Gastroesophageal sphincter (tissue), 4 donors: ENCODE measurements at places on chromosomes 13 and 19. TPM values are rescaled to one million over a fixed set of nuclear protein-coding genes. Genes with fewer than 3 reads are reported as not detected.

DNA sequence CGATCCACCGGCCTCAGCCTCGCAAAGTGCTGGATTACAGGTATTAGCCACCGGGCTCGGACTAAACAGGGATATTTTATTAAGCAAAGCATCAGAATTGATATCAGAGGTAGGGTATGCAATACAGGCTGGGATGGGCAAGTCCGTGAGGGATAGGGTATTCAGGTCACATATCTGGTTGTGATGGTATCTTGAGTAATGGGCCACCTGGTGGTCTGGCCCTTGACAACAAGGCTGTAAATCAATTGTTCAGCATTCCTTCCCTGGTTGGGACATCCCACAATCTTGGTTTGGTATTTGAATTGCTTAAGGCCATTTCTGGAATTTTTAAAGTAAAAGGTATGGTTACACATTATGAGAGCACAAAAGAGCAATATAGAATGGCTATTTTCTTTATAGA lies 1588.0 kb downstream of the SLITRK1 start:
- no peak for ATAC-seq

Gene DAND5
- not detected for total RNA-seq

GRCh38 chr19:46803555-46803954 lies 15.2 kb upstream of the SLC1A5 start:
- ATAC-seq: no peak

DNA sequence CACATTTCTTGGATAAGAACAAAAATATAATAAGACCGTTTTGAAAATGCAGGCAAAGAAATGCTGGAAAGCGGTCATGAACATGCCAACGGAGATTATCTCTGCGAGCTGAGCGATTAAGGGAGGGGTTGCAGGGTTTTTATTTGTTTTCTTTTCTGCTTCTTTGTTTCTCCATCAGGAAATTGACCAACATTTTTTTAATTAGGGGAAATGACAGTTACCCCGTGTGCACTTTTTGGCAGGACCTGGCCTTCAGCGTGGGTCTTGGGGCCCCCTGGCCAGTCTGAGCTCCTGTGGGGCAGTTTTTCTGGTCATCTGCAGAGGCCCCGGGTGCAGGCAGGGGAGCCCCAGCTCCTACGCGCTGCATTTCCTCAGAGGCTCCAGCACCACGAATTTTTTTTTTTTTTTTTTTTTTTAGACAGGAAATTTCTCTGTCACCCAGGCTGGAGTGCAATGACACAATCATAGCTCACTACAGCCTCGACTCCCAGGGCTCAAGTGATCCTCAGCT lies 31.3 kb upstream of the HOMER3 start:
- peak; percentile 44 for ATAC-seq

DNA sequence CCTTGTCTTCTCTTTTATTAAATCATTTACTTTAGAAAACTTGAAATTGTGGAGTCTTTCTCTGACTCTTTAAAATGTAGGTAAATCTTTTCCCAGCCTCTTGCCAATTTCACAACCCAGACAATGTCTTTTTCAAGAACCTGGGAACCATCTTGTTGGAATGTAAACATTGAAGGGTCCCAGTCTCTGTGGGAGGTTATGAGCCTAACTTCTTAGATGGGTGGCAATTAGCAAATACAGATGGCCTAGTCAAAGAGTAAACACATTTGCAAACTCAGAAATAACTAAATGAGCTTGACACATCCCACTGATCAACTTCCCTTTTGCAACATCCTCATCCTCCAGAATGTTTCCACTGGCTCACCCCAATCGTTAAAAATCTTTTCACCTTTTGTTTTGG lies 721.0 kb downstream of the PCDH9 start:
- no peak for ATAC-seq

Gene FGF22
- total RNA-seq: 1.3 TPM
